ENCODE measurements at places on chromosomes 6 and 20.

DNA sequence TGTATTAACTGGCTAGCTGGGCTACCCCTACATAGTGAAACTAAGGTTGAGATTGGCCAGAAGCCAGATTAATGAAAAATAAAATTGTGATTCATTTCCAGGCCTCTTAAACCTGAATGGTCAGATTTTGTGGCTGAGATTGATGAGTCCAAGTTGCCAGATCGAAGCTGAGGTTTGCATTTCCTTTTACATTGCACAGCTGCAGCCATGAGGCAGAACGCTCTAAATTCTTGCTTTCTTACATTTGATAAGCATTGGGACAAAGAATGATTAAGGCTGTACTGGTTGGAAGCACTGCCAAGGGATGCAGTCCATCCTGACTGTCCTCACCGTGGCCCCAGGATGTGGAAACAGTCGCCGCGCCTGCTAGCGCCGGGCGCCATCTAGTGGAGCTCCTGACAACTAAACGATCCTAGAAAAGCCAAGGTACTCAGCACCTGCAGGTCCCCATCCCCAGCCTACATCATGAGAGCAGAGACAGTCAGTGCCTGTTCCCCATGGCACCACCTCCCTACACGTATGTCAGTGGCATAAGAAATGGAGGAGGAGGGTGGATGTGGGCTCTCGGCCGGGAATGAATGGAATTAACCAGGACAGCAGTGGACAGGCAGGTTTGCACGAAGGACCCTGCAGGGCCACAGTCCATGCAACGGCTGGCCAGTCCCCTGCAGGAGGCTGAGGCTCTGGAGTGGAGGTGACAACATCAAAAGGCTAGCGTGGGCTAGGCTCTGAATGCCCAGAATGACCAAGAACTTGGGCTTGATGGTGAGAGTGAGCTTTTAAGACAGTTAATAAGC lies 19.0 kb downstream of the PXDC1 start:
- peak; percentile 84 for DNase-seq

DNA sequence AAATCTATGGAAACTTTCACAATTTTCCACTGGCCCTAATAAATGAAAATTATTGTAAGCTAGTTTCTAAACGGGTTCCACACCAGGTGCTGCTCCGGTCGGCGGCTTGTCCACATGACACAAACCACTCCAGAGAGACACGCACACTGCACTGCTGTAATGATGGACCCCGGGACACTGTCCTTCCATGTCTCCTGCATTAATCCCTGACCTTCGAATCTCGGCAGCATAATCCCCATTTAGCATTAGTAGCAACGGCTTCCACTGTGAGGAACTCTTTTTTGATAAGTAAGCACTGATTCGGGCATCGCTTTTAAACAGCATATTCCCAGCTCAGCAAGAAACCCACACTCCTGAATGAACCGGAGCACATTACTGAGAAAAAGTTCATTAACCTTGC lies 43.5 kb downstream of the INSM1 start:
- DNase-seq = no peak

DNA sequence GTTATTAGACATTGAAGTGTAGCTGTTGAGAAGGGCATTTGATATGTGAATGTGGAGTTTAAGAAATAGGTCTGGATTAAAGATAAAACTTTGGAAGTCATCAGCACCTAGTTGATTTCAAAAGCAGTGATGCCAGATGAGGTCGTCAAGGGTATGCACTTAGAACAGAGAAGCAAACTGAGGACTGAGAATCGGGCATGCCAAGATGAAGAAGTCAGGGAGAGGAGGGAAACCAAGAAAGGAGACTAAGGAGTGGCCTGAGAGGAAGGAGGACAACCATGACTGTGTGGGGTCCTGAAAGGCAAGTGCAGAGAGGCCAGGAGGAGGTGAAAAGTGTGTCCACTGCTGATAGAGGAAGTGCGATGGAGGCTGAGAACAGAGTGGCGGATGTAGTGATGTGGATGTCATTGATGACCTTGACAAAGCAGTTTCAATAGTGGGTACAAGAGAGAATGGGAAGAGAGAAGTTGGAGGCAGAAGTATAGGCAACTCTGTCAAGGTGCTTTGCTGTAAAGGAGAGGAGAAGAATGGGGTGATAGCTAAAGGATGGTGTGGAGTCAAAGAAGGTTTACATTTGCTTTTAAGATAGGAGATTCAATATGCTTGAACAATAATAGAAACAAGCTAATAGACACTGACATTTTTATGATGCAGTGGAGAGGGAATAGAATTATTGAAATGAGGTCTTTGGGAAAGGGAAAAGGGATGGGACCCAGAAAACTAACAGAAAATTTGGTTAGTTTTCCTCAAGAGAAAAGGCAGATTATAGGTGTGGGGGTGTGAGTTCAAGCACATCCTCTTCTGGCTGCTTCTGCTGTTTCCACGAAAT lies 139.7 kb upstream of the TMEM170B start:
- no peak for DNase-seq

GRCh38 chr20:57122536-57123489 lies 143.6 kb downstream of the BMP7 start:
- peak; percentile 50 for DNase-seq

DNA sequence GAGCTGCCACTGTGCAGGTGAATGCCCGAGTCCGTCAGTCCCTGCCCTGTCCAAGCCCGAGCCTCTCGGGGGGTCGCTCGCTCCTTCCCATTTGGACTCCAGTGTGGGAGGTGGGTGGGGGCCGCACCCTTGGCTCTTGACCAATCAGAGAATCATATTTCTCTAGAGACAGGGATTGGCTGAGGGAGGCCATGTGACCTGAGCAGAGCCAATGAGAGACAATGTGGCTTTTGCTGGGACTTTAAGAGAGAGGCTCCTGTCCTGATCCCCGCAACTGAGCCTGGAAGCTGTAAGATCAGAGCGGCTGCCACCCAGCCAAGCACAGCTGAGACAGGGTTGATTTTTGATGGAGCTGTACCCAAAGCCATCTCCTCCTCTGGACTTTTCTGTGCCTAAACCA lies 199.3 kb downstream of the TFAP2C start:
- DNase-seq = no peak

- DNase-seq = no peak
Measured at GRCh38 chr20:8782804-8783203, 286.1 kb upstream of the PLCB4 start.

- DNase-seq = no peak
Measured at GRCh38 chr20:63321148-63321831, 28.3 kb downstream of the COL20A1 start.

GRCh38 chr6:56911847-56912246 lies 43.1 kb upstream of the BEND6 start:
- peak; percentile 37 for DNase-seq

GRCh38 chr6:144104488-144104887 lies 9.1 kb upstream of the SF3B5 start:
- DNase-seq = no peak

DNA sequence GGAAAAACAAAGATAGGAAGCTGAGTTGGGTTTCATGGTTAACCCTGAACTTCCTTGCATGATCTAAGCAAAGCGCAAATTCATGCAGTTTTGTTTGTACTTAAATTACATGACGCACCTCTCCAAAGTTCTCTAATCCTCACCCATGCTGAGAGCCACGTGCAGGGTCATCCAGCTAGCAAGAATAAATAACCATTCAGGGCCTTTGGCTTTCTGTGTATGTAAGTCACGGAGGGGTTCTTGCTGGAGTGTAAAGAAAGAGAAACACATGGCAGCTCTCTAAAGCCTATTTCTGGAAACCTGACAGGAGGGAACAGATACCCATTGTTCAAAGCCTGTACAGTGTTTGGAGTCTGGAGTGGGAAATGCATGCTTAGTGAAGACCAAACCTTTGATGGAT lies 171.7 kb upstream of the CCN2 start:
- no peak for DNase-seq

DNA sequence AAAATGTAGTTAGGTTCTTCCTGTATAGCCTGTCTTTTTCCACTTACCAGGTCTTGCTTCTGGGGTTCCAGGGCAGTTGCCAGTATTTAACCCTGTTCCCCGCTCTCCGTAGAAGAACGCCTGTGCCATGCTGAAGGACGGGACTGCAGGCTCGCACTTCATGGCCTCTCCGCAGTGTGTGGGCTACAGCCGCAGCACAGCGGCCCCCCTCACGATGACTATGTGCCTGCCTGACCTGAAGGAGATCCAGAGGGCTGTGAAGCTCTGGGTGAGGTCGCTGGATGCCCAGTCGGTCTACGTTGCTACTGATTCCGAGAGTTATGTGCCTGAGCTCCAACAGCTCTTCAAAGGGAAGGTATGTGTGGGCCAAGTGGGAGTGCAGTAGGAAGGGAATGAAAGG lies 23.0 kb downstream of the POFUT1 start:
- no peak for DNase-seq

GRCh38 chr20:21623074-21623780 lies 82.2 kb upstream of the PAX1 start:
- DNase-seq = no peak

GRCh38 chr20:45924391-45925261 lies 9.9 kb upstream of the PCIF1 start:
- DNase-seq = no peak

DNA sequence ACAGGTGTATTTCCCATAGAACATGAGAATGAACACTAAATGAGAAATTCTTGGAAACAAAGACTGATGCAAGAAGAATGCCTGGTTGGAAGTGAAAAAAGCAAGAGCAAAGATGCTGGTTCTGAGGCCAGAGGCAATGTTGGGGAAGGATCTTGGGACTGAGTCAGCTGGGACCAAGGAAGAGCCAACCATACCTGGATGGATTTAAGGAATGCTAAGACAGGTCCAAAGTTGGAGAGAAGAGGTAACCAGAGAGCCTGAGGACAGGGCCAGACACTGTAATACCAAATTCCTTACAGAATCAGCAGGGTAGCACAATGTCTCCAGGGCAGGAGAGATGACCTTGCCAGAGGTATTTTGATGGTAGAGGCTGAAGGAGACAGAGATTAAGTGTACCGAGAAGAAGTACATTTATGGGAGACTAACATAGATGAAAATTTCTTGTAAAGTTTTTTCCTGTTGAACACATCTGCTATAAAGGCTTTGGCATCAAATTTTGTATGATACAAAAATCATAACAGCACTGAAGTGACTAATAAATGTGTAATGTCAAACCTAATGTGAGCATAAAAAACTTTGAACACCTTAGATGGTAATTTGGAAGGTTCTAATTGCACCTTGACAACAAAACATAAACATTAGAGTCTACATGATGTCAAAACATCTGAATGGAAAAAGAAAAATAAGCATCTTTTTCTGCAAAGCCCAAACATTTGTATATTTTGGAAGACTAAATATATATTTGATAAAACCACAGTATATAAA lies 221.7 kb upstream of the MARCKS start:
- peak; percentile 21 for DNase-seq

DNA sequence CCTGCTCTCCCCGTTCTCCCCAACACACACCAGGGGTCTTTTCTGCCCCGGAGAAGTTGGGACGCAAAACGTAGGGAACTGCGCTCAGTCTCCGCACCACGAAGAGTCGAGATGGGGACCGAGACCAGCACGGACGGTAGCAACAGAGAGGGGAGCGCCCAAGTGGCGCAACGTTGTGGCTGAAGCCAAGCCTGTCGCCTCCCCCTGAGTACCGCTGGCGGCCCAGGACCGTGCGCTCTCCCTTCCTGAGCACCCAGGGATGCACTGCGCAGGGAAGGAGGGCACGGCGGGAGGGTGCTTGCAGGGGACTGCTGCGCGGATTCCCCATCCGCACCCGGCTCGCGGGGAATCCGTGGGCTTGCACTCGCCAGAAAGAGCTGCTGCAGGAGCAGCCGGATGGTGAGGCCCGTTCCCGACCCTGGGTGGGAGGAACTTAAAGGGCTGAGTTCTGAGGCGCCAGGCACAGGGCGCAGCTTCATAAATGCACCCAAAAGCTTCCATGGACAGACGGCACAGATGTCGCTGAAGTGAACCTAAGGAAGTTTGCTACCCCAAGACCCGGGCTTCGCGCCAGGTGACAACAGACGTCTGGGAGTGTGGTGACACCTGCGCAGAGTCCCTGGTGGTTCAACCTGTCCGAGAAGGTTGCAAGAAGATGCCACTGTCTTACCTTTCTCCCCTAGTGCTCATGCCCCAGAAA lies 178.7 kb downstream of the TBXT start:
- DNase-seq = no peak

GRCh38 chr20:2135013-2135412 lies 33.4 kb downstream of the STK35 start:
- no peak for DNase-seq

GRCh38 chr6:47093169-47093568 lies 51.0 kb upstream of the ADGRF1 start:
- no peak for DNase-seq

GRCh38 chr20:41004531-41005360 lies 23.9 kb upstream of the TOP1 start:
- no peak for DNase-seq

- no peak for DNase-seq
Measured at GRCh38 chr6:143058987-143059386, 1.7 kb upstream of the AIG1 start.

- no peak for DNase-seq
Measured at GRCh38 chr20:25706793-25707192, 10.1 kb upstream of the ZNF337 start.

- no peak for DNase-seq
Measured at GRCh38 chr6:169807229-169807628, 55.8 kb downstream of the ERMARD start.

DNA sequence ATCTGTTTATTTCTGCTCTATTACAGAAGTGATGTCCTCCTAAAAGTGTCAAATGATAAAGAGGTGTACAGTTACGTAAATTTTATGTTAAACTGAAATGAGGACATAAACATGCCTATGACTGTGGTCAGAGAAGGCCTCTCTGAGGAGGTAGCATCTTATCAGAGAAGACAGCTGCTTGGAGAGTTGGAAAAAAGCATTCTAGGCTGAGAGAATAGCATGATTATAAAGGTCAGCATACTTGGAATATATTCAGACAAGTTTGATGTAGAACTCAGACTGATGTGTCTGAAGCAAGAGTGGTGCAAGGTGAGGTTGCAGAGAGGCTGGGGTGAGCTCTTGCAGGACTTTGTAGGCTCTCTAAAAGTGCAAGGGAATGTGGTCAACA lies 3.1 kb upstream of the PCNA start:
- DNase-seq = no peak

GRCh38 chr20:34165018-34165619 lies 53.1 kb upstream of the EIF2S2 start:
- DNase-seq = no peak

GRCh38 chr6:11066505-11067347 lies 22.6 kb upstream of the ELOVL2 start:
- DNase-seq = no peak

GRCh38 chr6:83169106-83169505 lies 24.0 kb downstream of the PGM3 start:
- DNase-seq = no peak

- no peak for DNase-seq
Measured at GRCh38 chr6:138520463-138520862, 21.2 kb upstream of the NHSL1 start.

GRCh38 chr6:51778666-51779065 lies 308.7 kb downstream of the PKHD1 start:
- DNase-seq = no peak

- DNase-seq = no peak
Measured at GRCh38 chr6:134714679-134715078, 235.2 kb downstream of the ALDH8A1 start.
